ENCODE measurements at places on chromosomes 5 and 9.

DNA sequence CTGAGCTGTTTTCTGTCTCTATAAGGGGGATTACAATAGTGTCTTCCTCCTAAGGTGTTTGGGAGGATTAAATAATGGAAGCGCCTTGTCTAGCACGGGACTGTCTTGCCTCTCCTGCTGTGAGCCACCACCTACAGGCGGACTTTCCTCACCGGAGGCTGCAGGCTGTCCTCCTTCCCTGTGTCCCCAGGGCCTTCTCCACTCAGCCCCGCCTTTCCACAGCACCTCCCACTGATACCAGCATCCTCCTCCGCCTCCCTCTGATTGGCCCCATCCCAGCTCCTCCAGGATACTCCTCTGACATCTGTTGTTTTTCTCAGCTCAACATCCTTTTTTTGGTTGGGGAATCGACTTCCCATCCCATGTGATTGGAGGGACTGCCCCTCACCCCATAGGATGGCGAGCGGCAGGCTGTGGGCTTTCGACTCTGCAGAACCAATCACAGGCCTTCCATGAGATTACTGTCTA lies 851 bp upstream of the ZDHHC12 start:
- peak; percentile 60 for DNase-seq

- no peak for DNase-seq
Measured at GRCh38 chr5:77776554-77777206, 541 bp upstream of the TBCA start.

DNA sequence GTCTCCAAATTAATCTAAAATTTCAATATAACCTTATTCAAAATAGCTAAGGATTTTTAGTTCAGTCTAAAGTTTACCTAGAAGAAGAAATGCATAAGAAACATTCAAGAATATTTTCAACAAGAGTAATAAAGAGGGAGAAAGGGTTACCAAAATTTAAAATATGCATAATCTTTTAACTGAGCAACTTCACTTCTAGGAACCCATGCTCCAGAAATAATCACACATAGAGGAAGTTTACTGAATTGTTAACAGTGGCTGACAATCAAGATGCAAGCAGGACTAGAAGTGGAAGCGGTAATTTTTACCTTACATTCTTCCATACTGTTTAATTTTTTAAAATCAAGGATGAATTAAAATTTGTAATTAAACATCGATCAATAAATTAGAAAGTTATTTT lies 1.9 kb downstream of the PJA2 start:
- DNase-seq = no peak

DNA sequence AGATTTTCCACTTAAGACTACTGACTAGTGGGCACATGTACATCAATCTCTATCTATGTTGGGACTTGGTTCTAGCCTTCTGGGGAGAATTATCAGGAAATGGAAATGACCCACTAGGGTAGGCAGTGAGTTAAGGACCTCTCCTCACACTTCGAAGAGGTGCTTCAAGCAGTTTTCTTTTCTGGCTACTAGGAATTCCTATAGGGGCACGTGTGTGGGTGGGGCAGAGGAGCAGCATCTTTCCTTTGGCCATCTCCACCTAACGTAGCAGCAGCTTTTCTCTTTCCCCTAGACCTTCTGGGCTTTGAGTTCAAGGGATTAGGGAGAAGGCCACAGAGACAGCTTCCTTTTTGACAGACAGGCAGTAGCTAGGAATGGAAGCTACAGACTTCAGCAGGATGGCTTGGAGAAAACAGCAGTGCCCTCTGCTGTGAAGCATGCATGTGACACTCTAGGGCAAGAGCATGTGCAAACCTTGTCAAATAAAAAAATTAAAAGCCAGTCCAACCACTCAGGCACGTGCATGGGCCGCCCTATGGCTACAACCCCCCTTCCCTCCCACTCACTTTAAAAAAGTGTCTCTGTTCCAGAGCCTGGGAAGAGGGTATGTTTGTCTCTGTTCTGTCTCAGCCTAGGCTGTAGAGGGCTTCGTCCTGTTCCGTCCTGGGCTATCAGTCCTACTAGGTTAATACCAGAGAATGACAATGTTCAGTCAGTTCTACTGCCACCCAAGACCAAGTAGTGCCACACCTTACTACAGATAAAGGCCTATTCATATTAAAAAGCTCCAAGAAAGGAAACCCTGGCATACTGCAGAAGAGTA lies 8.7 kb upstream of the GFRA3 start:
- no peak for DNase-seq

GRCh38 chr5:1380011-1380817 lies 35.3 kb upstream of the CLPTM1L start:
- peak; percentile 65 for DNase-seq

All from stimulated activated CD4-positive, alpha-beta T cell treated with anti-CD3 and anti-CD28 coated beads, Interleukin-2, amount 100 ng/mL, for 24 hours (primary cell).